ENCODE measurements at places on chromosomes 1 and 21. TPM values are rescaled to one million over a fixed set of nuclear protein-coding genes. Genes with fewer than 3 reads are reported as not detected.

The RNU1-2 gene
- 3,681 TPM for total RNA-seq

The ROR1 gene
- total RNA-seq: 8.3 TPM

The NIBAN1 gene
- total RNA-seq: 29.5 TPM

The CADM3 gene
- 0.21 TPM for total RNA-seq

The TNFRSF25 gene
- 2.0 TPM for total RNA-seq

The CLCA1 gene
- not detected for total RNA-seq

The KCNH1 gene
- 0.87 TPM for total RNA-seq

The RGS2 gene
- 5.9 TPM for total RNA-seq

GRCh38 chr1:226443033-226443432, 35.1 kb upstream of the PARP1 start:
- H3K4me1 ChIP-seq: peaks cover 12% of the 10 kb centered on the region
- H3K4me3 ChIP-seq: no peak overlapping the region
- no peaks in the 10 kb centered on the region for H3K36me3 ChIP-seq
- H3K27me3 ChIP-seq: peaks cover 21% of the 10 kb centered on the region
- no peak overlapping the region for H3K27ac ChIP-seq

- H3K36me3 ChIP-seq: peaks cover 31% of the 10 kb centered on the region
- DNase-seq: no peak
- H3K27me3 ChIP-seq: peaks cover 12% of the 10 kb centered on the region
- peak overlapping the region; percentile 76 for H3K27ac ChIP-seq
- H3K4me1 ChIP-seq: peaks cover 37% of the 10 kb centered on the region
- H3K4me3 ChIP-seq: peak overlapping the region; percentile 74
Observed at GRCh38 chr1:42924851-42925760, 33.6 kb downstream of the SLC2A1 start.

DNA sequence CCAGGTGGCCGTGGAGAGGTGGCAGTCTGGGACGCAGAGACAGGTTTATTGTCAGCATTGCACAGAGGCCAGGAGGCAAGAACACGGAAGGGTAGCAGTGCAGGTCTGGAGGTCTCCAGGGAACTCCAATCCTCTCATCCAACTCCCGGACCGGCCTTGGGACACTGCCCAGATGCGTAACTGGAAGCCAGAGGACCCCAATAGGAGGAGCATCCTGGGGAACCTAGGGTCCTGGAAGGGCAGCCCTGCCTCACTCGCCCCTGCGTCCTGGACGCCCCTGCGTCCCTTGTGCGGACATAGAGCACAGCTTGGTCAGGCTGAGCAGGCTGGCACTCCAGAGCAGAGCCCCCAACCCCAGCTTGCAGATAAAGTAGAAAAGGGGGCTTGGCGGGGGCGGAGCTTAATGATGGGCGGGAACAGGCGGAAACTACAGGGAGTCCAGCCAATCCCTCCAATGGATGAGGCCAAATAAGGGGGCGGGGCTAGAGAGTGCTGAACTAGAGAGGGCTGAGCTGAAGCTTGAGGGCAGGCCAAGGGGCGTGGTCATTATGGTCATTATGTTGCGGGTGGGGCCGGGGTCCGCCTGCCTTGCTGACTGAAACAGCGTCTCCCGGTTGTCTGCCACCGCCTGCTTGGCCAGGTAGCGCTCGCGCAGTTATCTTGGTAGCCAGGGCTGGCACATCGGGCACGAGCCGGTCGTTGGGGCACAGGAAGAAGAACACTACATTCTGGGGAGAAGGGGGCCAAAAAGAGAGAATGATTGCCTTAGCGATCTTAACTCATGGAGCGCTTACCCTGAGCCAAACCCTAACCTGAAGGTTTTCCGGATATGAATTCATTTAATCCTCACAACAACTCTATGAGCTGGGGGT, 3.7 kb upstream of the ARHGEF19 start:
- peaks cover 11% of the 10 kb centered on the region for H3K27me3 ChIP-seq
- peaks cover 17% of the 10 kb centered on the region for H3K4me1 ChIP-seq
- peak overlapping the region; percentile 89 for H3K4me3 ChIP-seq
- DNase-seq: peak; percentile 28
- no peaks in the 10 kb centered on the region for H3K36me3 ChIP-seq

GRCh38 chr1:221907166-221907932, 165.5 kb upstream of the DUSP10 start:
- no peak for DNase-seq
- no peaks in the 10 kb centered on the region for H3K36me3 ChIP-seq
- H3K4me1 ChIP-seq: no peaks in the 10 kb centered on the region
- no peak overlapping the region for H3K27ac ChIP-seq
- H3K4me3 ChIP-seq: no peak overlapping the region

DNA sequence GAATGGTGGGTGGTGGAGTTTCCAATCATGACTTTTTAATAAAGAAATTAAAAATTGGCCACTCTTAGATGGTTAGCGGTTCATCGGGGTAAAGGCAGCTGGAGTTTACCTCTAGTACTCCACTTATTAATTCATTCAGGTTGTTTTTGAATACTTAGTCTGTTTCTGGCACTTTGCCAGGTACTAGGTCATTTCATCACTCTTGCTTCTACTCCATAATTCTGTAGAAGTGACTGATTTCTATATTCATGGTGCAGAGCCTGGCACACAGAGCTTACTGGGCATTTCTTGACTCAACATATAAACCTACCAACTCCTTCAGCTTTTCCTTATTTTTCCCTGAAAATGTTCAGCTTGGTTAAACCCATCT, 31.5 kb downstream of the FOXD2 start:
- H3K4me3 ChIP-seq: no peak overlapping the region
- DNase-seq: no peak
- no peaks in the 10 kb centered on the region for H3K4me1 ChIP-seq
- no peaks in the 10 kb centered on the region for H3K36me3 ChIP-seq

GRCh38 chr1:100785470-100786052, 66.0 kb downstream of the VCAM1 start:
- H3K4me1 ChIP-seq: peaks cover 7% of the 10 kb centered on the region
- H3K27me3 ChIP-seq: peaks cover 3% of the 10 kb centered on the region
- no peaks in the 10 kb centered on the region for H3K36me3 ChIP-seq
- DNase-seq: peak; percentile 2
- H3K27ac ChIP-seq: no peak overlapping the region
- peak overlapping the region; percentile 1 for H3K4me3 ChIP-seq

DNA sequence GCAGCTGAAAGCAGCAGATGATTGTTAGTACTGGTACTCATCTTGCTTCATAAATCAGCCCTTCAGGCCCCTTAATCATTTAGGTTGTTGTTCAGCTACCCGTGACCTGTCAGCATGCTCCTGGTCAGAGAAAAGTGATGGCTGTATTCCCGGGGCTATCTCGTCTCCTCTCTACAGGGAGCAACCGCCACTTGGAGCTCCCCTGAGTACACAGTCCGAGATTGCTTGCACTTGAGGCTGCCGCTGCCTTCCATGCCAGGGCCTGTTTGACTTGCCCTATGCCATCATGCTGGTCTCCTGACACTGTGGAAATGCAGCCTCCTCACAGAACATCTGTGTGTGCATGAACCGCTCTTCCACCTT, 97.5 kb downstream of the SPATA46 start:
- H3K27me3 ChIP-seq: peaks cover 13% of the 10 kb centered on the region
- no peaks in the 10 kb centered on the region for H3K4me1 ChIP-seq
- no peaks in the 10 kb centered on the region for H3K36me3 ChIP-seq
- no peak overlapping the region for H3K4me3 ChIP-seq
- H3K27ac ChIP-seq: no peak overlapping the region
- no peak for DNase-seq

- H3K27ac ChIP-seq: no peak overlapping the region
- H3K4me3 ChIP-seq: no peak overlapping the region
- no peaks in the 10 kb centered on the region for H3K36me3 ChIP-seq
- H3K27me3 ChIP-seq: peaks cover 4% of the 10 kb centered on the region
Observed at GRCh38 chr1:89598450-89599331, 34.2 kb upstream of the LRRC8C start.

DNA sequence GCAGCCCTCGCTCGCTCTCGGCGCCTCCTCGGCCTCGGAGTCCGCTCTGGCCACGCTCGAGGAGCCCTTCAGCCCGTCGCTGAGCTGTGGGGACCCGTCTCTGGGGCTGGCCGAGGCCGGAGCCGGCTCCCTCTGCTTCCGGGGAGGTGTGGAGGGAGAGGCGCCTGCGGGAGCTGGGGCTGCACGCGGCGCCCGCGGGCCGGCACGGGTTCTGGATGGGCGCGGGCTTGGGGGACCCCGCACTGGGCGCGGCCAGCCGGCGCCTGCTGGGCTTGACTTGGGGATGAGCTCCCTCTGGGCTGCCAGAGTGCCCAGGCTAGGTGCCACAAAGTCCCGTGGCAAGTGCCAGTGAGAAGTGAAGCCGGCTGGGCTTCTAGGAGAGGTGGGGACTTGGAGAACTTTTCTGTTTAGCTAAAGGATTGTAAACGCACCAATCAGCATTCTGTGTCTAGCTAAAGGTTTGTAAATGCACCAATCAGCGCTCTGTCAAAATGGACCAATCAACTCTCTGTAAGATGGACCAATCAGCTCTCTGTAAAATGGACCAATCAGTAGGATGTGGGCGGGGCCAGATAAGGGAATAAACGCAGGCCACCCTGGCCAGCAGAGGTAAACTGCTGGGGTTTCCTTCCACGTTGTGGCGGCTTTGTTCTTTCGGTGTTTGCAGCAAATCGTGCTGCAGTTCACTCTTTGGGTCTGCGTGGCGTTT, 20.2 kb downstream of the EXOC8 start:
- no peak overlapping the region for H3K4me3 ChIP-seq
- no peak overlapping the region for H3K27ac ChIP-seq
- no peak for DNase-seq
- H3K27me3 ChIP-seq: no peaks in the 10 kb centered on the region

DNA sequence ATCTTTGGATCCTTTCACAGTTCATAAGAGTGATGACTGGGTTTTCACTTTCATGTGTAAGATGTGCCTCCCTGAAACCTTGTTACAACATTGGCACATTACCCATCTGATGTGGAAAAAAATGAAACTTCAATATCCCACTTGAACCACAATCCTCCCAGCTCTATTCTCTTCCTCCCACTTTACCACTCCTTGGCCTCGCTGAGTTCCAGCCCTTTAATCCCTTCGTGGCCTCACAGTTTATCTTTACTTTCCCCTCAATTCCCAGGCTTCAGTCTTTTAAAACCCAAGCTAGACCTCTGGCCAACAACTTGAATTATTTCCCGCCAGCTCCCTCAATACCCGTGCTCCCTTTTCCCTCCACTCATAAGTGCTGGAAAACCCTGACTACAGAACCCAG, 25.0 kb upstream of the CTTNBP2NL start:
- H3K4me1 ChIP-seq: peaks cover 4% of the 10 kb centered on the region
- no peak for DNase-seq
- H3K27ac ChIP-seq: no peak overlapping the region
- H3K4me3 ChIP-seq: no peak overlapping the region
- H3K36me3 ChIP-seq: no peaks in the 10 kb centered on the region

GRCh38 chr1:225458222-225458631, 30.4 kb upstream of the LBR start:
- H3K27me3 ChIP-seq: peaks cover 4% of the 10 kb centered on the region
- DNase-seq: no peak
- no peak overlapping the region for H3K27ac ChIP-seq
- H3K4me3 ChIP-seq: no peak overlapping the region

GRCh38 chr1:243792891-243793290, 57.2 kb downstream of the AKT3 start:
- H3K36me3 ChIP-seq: peaks cover 26% of the 10 kb centered on the region
- peak overlapping the region; percentile 4 for H3K27ac ChIP-seq
- H3K4me1 ChIP-seq: peaks cover 56% of the 10 kb centered on the region
- no peaks in the 10 kb centered on the region for H3K27me3 ChIP-seq
- peak overlapping the region; percentile 20 for H3K4me3 ChIP-seq

- no peaks in the 10 kb centered on the region for H3K36me3 ChIP-seq
- DNase-seq: no peak
- H3K4me3 ChIP-seq: no peak overlapping the region
- H3K27me3 ChIP-seq: no peaks in the 10 kb centered on the region
- no peaks in the 10 kb centered on the region for H3K4me1 ChIP-seq
Observed at GRCh38 chr1:184443201-184443600, 56.4 kb downstream of the C1orf21 start.

- H3K36me3 ChIP-seq: no peaks in the 10 kb centered on the region
- H3K27ac ChIP-seq: no peak overlapping the region
- H3K4me1 ChIP-seq: no peaks in the 10 kb centered on the region
- DNase-seq: no peak
- H3K4me3 ChIP-seq: no peak overlapping the region
Observed at GRCh38 chr1:48917901-48918603, 141.4 kb upstream of the BEND5 start.

GRCh38 chr1:92831368-92831761, 475 bp upstream of the RPL5 start:
- no peak for DNase-seq
- H3K27me3 ChIP-seq: peaks cover 6% of the 10 kb centered on the region
- peaks cover 39% of the 10 kb centered on the region for H3K4me1 ChIP-seq
- peak overlapping the region; percentile 99 for H3K27ac ChIP-seq
- peaks cover 44% of the 10 kb centered on the region for H3K36me3 ChIP-seq

DNA sequence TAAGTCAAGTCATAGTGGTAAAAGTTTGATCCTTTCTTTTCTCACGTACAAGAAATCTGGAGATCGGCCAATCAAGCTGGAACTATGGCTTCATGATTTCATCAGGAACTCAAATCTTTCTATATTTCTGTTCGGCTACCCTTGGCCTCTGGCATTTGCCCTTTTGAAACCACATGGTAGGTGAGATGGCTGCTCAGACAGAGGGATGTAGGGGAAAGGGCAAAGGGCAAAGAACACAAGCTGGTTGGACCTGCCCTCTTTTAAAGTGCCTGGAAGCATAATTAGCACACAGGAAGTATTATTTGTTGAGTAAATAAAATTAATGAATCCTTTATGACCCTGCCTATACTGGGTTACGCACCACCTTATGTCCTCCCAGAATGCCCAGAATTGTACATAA, 11.5 kb upstream of the RGS1 start:
- no peak overlapping the region for H3K4me3 ChIP-seq
- no peaks in the 10 kb centered on the region for H3K36me3 ChIP-seq
- no peak for DNase-seq
- peaks cover 3% of the 10 kb centered on the region for H3K27me3 ChIP-seq
- peaks cover 39% of the 10 kb centered on the region for H3K4me1 ChIP-seq
- no peak overlapping the region for H3K27ac ChIP-seq

DNA sequence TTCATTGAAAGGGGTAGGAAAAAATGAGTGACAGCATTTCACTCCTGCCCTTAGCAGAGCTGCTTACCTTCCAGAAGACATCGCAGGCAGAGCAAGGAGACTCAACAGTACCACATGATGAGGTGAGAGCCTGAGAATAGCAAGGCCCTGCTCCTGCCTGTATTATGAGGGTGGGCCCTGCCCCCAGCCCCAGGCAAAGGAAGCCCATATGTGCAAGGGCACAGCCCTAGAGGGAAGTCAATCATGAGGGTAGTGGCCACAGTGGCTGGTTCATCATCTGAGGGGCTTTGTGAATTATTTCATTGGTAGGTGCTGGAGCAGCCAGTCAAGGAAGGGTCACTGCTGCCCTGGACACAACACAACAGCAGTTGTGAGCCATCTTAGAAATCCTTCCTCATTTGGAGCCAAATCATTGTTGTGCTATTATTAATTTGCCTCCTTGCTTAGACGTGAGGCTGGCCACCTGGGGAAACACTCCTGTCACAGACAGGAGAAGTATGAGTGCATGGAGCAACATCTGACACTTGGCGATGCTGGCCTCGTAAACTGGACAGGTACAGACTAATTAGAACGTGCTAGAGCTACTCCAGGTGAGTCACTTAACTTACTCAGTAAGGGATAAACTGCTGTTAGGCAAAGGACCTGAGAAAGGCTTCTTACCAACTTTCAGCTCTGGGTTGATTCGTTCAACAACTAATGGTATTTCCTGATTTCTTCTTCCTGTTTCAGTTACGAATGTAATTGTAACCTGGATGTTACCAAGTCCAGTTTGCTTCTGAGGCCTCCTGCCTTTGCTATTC, 22.7 kb upstream of the ACBD6 start:
- H3K27ac ChIP-seq: no peak overlapping the region
- peaks cover 46% of the 10 kb centered on the region for H3K4me1 ChIP-seq
- no peaks in the 10 kb centered on the region for H3K36me3 ChIP-seq
- DNase-seq: no peak

Measured in HFFc6 (cell line).